ENCODE measurements at places on chromosomes 6 and 20.
A peak's percentile ranks its signal among the peaks of the same experiment; 100 is the strongest.

DNA sequence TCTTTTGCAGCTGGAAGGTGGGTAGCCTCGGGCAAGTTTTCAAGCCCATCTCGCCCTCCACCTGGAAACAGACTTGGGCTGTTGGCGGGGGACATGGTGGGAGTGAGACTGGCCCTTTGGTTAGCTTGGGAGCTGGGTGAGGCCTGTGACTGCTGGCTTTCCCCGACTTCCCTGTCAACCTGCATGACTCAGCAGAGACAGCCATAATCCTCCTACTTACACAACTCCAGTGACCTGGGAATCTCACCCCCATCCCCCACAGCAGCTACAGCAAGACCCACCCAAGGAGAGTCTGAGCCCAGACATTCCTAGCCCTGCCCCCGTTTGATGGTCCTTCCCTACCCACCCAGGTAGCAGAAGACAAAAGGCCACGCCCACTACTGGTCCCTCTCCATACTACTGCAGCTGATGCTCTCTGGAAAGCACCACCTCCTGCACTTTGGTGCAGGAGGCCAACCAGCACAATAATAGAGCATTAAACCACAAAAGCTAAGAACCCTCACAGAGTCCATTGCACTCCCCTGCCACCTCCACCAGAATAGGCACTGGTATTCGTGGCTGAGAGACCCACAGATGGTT lies 188.4 kb downstream of the TRDN start:
- no peak for DNase-seq

- DNase-seq = no peak
These were observed 471.3 kb downstream of the UTRN start for GRCh38 chr6:144756469-144756868.

- DNase-seq = no peak
These were observed 62.6 kb upstream of the ADGRB3 start for GRCh38 chr6:68572525-68572924.

DNA sequence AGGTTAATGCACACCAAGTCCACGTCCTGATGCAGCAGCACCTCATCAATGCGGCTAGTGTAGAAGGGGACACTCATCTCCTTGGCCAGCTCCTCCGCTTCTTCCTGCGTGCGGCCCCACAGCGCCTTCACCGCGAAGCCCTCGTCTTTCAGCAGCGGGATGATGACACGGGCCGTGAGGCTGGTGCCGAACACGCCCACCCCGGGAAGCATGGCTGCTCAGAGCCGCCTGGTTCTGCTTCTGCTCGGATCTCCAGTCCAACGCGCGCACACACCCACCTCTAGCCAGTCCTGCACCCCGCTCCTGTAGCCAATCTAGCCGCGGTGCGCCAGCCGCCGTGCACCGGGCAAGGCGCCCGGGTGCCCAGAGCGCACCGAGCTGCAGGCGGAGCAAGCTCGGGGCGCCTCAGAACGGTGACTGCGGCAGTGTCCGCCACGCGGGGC lies 700 bp downstream of the GFOD1 start:
- DNase-seq = peak; percentile 50

- DNase-seq = peak; percentile 18
These were observed 40.4 kb upstream of the ARG1 start for GRCh38 chr6:131532580-131533039.

- DNase-seq = no peak
These were observed 39.4 kb downstream of the TFAP2A start for GRCh38 chr6:10375391-10375969.

- no peak for DNase-seq
These were observed 76.6 kb downstream of the EDN3 start for GRCh38 chr20:59376998-59377397.

- DNase-seq = no peak
These were observed 207.2 kb upstream of the STXBP5 start for GRCh38 chr6:146997062-146997461.

GRCh38 chr6:25706314-25707014 lies 48.1 kb upstream of the SLC17A4 start:
- DNase-seq = no peak

DNA sequence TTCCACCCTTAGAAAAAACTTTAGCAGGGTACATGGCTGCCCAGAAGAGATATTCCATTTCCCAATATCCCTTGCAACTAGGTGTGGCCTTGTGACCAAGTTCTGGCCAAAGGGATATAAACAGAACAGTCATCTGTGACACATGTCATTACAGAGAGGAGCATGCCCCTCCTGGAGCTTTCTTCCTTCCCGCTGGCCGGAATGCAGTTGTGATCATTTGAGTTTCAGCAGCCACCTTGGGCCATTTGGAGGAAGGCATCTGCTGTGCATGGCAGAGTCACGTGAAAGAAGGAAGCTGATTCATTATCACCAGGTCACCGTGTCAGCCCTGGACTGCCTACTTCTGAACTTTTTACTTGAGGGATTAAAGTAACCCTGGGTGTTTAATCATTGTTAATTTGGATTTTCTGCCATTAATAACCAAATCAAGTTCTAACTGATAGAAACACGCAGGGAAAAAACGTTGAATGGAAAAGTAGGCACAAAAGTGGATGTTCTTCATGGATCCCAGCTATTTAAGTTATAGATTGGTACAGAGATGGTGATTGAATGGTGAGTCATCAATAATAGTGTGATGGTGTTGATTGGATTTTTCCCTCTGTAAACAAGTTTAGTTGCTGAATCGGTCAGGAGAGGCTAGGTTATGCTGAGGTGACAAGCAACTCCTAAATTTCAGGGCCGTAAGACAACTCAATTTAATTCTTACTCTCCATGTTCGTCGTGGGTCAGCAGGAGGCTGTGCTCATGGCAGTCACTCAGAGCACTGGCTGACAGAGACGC lies 80.7 kb upstream of the CCDC167 start:
- no peak for DNase-seq

Data from activated T-helper 9 cell treated with anti-CD3 and anti-CD28 coated beads, Interleukin-2, amount 50 U/mL, for 16 hours (primary cell).